Activated CD8-positive, alpha-beta T cell treated with anti-CD3 and anti-CD28 coated beads for 36 hours (primary cell): ENCODE measurements at places on chromosomes 4 and X. TPM values are rescaled to one million over a fixed set of nuclear protein-coding genes. Genes with fewer than 3 reads are reported as not detected.

Gene BGN
- not detected for total RNA-seq

Gene GAGE12C
- not detected for total RNA-seq

Gene DUX4
- not detected for total RNA-seq

Gene GLUD2
- total RNA-seq: 0.56 TPM

Gene TMEM47
- total RNA-seq: not detected

Gene GALNT7
- total RNA-seq: 10.4 TPM

Gene LRP2BP
- 1.2 TPM for total RNA-seq

Gene MSX1
- total RNA-seq: 0.16 TPM

Gene VCX3A
- not detected for total RNA-seq

Gene VSIG1
- total RNA-seq: 1.2 TPM

Gene SPANXC
- not detected for total RNA-seq

Gene PAGE2B
- 0.68 TPM for total RNA-seq

Gene TMEM35A
- total RNA-seq: not detected

Gene ODAM
- total RNA-seq: not detected

Gene ADAM29
- not detected for total RNA-seq

Gene PRR32
- total RNA-seq: not detected

Gene RNF150
- 0.43 TPM for total RNA-seq

Gene SPANXN3
- not detected for total RNA-seq

Gene ACE2
- total RNA-seq: not detected

Gene CENPVL2
- not detected for total RNA-seq

Gene MAMLD1
- 2.0 TPM for total RNA-seq

Gene EMCN
- total RNA-seq: not detected

Gene TASL
- total RNA-seq: 1.7 TPM

Gene OPHN1
- total RNA-seq: not detected

Gene HGFAC
- total RNA-seq: not detected

Gene BEX5
- total RNA-seq: 2.9 TPM

Gene NLGN4X
- total RNA-seq: not detected

Gene SRPX2
- total RNA-seq: not detected

Gene POU4F2
- not detected for total RNA-seq

Gene RNF175
- total RNA-seq: not detected

Gene RAB40AL
- total RNA-seq: not detected

Gene NOX1
- not detected for total RNA-seq

Gene PPBP
- total RNA-seq: not detected

Gene NIPAL1
- total RNA-seq: 1.9 TPM

Gene NPNT
- not detected for total RNA-seq
